ENCODE measurements at places on chromosomes 1 and 21.

GRCh38 chr1:47371016-47371517 lies 37.5 kb downstream of the CMPK1 start:
- H3K4me3 ChIP-seq = no peak overlapping the region
- no peaks in the 10 kb centered on the region for H3K4me1 ChIP-seq
- no peaks in the 10 kb centered on the region for H3K27me3 ChIP-seq
- H3K27ac ChIP-seq = no peak overlapping the region
- H3K36me3 ChIP-seq = peaks cover 45% of the 10 kb centered on the region

DNA sequence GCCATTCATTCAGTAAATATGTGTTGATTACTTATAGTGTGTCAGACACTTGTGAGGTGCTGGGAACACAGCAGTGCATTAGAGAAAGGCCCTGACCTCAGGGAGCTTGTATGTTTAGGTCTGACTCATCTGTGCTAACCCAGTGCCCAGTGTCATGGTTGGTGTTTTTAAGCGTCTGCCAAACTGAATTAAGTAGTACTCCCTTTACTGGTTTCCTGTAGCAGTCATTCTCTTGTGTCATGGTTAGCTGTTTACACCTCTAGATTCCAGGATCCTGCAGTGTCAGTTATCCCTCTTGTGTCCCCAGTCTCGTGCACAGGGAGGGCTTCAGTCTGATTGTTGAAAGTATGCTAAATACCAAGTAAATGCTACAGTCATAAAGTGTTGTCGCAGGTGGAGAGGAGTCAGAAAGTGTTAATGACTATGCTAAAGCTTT lies 14.2 kb downstream of the UCK2 start:
- H3K36me3 ChIP-seq = no peaks in the 10 kb centered on the region
- no peak overlapping the region for H3K27ac ChIP-seq
- H3K27me3 ChIP-seq = no peaks in the 10 kb centered on the region

- peak; percentile 25 for DNase-seq
- H3K27me3 ChIP-seq = no peaks in the 10 kb centered on the region
- H3K4me3 ChIP-seq = no peak overlapping the region
- H3K27ac ChIP-seq = no peak overlapping the region
These were observed 20.7 kb downstream of the ITGB2 start for GRCh38 chr21:44899768-44900558.

DNA sequence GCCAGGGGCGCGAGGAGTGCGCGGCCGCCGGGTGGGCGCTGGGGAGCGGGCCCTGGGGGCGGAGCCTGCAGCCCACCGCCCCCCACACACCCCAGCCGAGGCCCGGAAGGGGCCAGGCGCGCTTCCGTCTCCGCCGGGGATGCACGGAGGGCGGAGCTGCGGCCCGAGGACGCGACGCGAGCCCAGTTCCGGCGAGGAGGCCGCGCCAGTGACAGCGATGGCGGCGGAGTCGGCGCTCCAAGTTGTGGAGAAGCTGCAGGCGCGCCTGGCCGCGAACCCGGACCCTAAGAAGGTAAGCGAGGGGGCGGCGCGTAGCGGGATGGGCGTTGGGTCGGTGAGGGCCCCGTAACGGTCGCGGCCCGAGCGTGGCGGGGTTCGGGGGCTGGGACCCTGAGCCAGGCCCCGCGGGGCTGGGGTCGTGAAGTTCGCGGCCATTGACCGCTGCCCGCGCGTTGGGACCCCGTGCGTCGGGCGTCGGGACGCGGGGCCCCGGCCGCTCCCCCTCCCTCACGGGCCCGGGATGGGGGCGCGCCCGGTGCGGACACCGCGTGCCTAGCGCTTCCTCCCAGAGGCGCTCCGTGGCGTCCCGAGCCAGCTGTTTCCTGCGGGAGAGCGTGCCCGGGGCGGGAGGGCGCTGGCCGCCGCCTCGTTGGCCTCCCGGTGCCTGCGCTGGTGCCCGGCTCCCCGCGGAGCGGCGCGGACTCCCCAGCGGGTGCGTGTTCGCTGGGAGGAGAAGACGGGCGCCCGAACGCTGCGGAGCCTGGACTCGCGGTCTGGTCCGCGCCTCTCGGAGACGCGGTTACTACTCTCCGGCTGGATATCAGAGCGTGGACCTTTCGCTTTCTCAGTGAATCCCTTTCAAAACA lies at the start of gene ELOA:
Gene ELOA, plus strand, starts transcription at position 185 of the 866 bp plus-strand sequence. Its CDS starts 33 bp downstream, at position 218.
- H3K27me3 ChIP-seq = no peaks in the 10 kb centered on the region
- peak within 1 kb of the TSS; percentile 94 for H3K27ac ChIP-seq
- H3K36me3 ChIP-seq = peaks cover 18% of the 10 kb centered on the region
- DNase-seq = peak; percentile 77
- peak within 1 kb of the TSS; percentile 93 for H3K4me3 ChIP-seq

DNA sequence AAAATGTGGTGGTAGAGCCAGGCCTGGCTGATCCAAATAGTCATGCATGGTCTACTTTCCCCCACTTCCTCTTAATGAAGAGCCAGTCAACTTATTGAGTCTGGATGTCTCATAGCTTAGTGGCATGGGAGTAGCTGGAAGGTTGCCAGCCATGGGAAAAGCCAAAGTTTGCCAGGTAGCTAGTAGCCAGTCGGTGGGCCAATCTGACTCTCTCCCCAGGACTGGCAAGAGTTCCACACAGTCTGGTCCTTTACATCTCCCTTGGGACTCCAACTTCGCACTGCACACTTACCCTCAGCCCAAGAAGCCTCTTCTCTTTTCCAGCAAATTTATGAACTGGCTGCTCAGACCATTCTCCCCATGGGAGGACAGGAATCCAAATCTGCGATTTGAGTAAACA lies 8.3 kb downstream of the WARS2 start:
- no peak for DNase-seq
- no peaks in the 10 kb centered on the region for H3K4me1 ChIP-seq
- no peaks in the 10 kb centered on the region for H3K36me3 ChIP-seq
- no peaks in the 10 kb centered on the region for H3K27me3 ChIP-seq

- H3K36me3 ChIP-seq = peaks cover 42% of the 10 kb centered on the region
- no peaks in the 10 kb centered on the region for H3K27me3 ChIP-seq
- peak overlapping the region; percentile 3 for H3K27ac ChIP-seq
These were observed 42.8 kb downstream of the SMG7 start for GRCh38 chr1:183515002-183515689.
